Activated T-helper 1 cell treated with Interleukin-2 at 50 U/mL for 16 hours (primary cell): ENCODE measurements at places on chromosomes 3 and 15.

GRCh38 chr15:77516076-77516475, 95.4 kb downstream of the HMG20A start:
- no peak for DNase-seq

DNA sequence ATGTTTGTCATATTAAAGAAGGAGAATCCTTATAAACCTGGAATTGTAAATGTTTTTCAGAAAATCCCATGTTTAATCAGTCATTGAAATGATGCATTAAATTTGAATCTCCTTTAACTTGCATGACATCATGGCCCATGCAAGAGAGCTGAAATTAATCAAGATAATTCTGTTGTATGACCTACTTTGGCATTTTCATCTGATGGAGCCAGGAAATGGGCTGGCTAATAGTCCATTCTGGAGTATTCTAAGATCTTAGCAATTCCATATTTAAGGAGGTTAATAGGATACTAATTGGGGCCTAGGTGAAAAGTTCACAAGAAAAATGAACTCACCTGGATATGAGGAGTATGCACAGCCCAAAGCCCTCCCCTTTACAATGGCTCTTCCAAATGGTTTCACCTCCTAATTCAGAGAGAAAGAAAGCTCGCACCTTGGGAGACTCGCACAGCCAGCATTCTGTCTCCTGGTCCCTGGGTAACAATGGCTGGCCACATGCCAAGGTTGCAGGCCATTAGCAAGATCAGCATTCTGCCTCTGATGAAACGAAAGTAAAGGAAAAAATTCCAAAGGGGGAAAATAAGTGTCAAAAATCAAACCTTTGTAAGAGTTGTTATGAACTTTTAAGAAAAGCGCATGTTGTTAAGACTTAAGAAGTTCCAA, 786.4 kb downstream of the MCTP2 start:
- no peak for DNase-seq

- no peak for DNase-seq
These were observed 83.1 kb upstream of the GADL1 start for GRCh38 chr3:30977592-30977991.

GRCh38 chr3:195213639-195214315, 57.2 kb downstream of the XXYLT1 start:
- DNase-seq: no peak

- no peak for DNase-seq
These were observed 982.7 kb upstream of the NR2F2 start for GRCh38 chr15:95347837-95348236.

DNA sequence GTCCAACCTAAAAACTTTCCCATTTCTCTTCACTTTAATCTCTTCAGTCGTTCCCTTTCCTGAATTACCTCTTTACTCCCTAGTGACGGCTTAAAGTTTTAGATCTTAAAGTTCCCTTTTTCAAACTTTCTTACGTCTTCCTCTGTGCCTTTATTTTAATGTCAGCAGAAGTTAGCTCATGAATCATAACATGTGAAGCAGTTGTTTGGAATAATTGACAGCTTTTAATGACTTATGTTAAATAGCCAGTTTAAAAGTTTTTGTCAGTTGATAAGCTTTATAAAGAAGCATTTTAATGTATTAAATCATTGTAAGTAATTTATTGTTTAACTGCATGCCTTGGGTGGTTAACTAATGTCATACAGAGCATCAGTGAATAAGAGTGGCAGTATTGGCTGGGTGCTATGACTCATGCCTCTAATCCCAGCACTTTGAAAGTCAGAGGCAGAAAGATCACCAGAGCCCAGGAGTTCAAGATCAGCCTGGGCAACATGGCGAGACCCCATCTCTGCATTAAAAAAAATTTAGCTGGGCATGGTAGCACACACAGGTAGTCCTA, 33.9 kb downstream of the PIK3CA start:
- DNase-seq: no peak

DNA sequence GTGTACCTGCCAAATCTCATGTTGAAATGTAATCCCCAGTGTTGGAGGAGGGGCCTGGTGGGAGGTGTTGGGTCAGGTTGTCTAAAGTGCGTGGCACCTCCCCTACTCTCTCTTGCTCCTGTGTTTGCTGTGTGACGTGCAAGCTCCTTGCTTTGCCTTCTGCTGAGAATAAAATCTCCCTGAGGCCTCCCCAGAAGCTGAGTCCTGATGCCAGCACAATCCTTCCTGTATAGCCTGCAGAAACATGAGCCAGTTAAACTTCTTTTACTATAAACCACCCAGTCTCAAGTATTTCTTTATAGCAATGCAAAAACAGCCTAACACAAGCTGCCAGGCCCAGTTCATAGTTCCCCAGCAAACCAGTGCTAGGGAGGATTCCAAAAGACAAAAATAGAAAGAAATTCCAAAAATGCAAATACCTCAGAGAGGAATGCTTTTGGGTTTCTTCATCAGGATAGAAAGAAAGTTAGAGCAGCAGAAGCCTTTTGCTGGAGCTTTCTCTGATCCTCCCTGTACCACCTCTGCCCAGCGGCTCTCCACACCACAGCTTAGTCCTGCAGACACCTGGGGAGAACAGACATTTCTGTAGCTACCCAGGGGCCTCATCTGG, 25.9 kb upstream of the CDV3 start:
- no peak for DNase-seq

- DNase-seq: no peak
These were observed 39.1 kb downstream of the SMAD3 start for GRCh38 chr15:67104510-67104909.

DNA sequence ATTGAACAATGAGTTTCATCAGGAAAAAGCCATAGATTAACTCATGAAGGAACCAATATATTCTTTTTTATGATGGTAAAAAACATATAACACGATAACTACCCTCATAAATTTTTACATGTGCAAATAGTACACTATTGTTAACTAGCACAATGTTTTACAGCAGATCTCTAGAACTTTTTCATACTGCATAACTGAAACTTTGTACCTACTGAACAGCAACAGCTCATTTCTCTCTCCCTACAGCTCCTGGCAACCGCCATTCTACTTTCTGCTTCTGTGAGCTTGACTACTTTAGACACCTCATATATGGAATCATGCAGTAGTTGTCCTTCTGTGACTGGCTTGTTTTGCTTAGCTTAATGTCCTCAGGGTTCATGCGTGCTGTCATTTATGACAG, 235.4 kb downstream of the NFKBIZ start:
- no peak for DNase-seq

- no peak for DNase-seq
These were observed 85.4 kb upstream of the TPM1 start for GRCh38 chr15:62957130-62957529.
